ENCODE measurements at places on chromosomes 16 and 17.

- DNase-seq = peak; percentile 91
Measured at GRCh38 chr17:36578671-36579070, 13.0 kb upstream of the DHRS11 start.

- DNase-seq = peak; percentile 94
Measured at GRCh38 chr17:76575570-76575969, 10.1 kb downstream of the ST6GALNAC2 start.

DNA sequence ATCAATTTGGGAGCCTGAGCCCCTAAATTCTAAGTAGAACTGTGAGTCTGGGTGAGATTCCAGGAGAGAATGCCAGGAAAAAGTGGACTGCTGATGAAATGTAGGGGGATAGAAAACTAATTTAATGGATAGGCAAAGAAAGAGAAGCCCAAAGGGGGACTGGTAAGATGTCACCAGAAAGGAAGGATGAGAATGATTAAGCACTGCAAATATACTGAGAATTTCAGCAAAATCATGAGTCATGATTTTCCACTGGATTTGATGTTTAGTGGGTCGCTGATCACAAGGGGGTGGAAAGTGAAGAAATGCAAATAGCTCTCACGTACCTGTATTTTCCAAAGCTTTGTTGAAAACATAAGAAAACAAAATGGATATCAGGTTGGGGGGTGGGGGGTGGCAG is 201.8 kb downstream of the SLC39A11 start:
- DNase-seq = no peak

DNA sequence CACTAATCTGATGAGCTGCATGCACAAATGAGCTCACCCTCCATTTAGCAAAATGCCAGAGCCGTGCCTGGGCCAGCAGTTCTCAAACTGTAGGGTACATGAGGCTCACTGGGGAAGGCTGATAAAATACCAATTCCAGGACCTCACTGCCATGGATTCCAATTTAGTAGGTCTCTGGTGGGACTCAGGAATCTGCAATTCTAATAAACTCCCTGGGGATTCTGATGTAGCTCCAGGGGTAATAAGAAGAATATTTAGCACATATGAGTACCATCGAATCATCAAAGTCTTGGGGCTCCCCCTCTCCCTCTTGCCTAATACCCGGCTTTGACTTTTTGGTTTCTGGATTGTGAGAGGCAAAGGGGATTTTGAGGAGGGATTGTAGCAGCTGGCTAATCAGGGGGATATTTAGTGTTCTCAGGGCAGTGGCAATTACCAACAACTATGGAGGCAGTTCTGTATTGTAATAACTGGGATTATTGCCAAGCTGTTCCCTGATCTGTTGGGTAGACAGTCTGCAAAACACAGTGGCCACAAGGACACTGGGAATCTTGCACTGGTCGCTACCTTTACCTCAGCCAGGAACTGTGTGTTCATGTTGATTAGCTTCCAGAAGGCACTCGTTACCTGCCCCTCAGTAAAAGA is 140.4 kb downstream of the SHISA9 start:
- DNase-seq = no peak

DNA sequence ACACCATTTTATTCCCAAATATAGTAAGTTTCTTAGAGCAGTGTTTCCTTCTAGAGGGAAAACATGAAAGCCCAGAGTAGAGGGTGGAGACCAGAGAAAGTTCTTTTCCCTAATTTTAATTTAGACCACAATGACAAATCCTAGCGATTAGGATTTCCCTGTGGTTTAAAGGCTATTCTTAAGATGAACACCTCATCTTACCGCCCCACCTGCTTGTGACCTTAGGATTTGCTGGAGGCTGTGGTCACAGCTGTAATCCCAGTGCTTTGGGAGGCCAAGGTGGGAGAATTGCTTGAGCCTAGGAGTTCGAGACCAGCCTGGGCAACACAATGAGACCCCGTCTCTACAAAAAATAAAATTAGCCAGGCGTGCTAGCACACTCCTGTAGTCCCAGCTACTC is 51.1 kb downstream of the GPRC5B start:
- DNase-seq = no peak

DNA sequence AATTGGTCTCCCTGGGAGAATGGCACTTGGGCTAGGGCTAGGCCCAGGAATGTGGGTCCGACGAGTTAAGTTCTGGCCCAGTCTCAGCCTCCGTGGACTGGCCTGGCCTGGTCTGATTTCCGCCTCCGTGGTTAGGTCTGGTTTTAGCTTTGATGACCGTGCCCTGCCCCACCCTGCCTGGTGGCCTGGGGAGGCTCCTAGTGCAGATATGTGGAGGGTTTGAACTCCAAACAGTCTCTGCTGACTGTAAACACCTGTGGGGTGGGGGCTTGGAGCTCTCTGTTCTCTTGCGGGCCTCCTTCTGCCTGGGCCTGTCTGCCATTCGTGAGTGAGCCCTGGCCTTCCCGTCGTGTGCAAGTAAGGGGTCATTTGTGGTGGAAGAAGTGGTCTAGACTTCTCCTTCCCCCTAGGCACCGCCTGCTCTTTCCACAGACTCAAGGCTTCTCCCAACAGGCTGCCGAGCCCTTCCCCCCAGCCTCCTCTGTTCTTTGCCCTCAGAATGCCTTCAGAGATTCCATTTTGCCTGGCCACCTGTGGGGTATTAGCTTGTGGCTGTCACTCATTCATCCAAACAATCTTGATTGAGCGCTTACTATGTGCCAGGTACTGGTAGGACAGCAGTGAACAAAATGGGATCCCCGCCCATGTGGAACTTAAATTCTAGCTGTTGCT is 1.6 kb downstream of the ATP6V0C start:
- DNase-seq = no peak

DNA sequence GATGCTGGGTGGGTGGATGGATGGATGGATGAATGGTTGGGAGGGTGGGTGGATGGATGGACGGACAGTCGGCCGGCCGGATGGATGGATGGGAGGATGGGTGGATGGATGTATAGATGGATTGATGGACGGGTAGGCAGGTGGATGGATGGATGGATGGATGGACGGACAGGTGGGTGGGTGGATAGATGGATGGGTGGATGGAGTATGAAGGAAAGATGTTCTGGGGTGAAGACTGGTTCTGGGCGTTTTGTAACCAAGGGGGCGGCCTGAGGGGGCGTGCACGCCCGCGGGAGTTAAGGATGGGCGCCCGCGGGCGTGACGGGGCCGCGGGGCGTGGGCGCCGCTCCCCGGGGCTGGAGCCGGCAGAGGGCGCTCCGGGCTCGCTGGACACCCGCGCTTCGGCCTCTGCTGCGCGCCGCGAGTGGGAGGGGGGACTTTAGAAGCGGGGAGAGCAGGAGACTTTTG is at the start of gene NECAB2:
NECAB2 (plus strand) TSS at position 407 of the 468 bp plus-strand sequence. CDS start 405 bp downstream, outside the sequence.
- DNase-seq = peak; percentile 15

- DNase-seq = no peak
Measured at GRCh38 chr17:78808163-78808562, 26.1 kb upstream of the CYTH1 start.

DNA sequence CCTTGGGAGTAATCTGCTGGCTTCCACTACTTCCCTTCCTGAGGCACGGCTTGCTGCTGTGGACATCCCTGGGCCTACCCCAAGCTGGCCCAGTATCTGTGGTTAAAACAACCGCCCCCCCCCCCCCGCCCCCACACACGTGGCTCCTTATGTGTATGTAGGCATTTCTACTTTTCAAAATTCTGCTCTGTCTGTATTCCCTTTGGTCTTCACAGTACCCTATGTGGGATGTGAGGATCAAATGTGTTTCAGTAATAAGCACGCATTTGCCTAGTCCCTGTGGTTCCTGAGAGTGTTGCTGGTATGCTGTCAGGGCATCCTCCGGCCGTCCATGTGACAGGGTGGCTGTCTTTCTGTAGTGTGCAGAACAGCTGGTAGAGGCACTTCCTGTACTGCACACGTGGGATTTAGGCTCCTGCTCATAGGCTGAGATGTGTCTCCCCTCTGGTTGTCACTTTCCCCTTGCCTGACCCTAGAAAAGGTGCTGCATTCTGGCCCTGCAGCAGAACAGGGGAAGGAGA is 2.2 kb downstream of the NT5M start:
- DNase-seq = peak; percentile 34
